ENCODE measurements at places on chromosomes 6 and 20. TPM values are rescaled to one million over a fixed set of nuclear protein-coding genes. Genes with fewer than 3 reads are reported as not detected.

- DNase-seq: no peak
These were observed 11.5 kb downstream of the APCDD1L start for GRCh38 chr20:58503668-58504067.

DNA sequence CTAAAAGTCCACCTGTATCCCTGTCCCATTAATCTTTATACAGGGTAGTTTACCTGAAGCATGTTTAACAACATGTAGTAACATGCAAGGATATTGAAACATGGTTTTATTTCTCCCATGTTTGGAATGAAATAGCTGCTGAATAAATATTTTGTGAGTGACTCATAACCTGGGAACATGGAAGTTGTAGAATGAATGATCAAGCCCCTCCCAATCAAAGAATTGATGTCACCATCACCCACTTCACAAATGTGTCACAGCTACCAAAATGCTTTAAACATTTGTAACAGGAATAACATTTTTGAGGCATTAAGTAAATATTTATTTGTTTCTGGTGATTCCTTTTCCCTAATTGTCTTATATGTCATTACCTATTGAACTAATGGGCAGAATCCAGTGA is 58.9 kb upstream of the TNFAIP3 start:
- DNase-seq: no peak

The PRICKLE4 gene
- 6.5 TPM for polyA plus RNA-seq

DNA sequence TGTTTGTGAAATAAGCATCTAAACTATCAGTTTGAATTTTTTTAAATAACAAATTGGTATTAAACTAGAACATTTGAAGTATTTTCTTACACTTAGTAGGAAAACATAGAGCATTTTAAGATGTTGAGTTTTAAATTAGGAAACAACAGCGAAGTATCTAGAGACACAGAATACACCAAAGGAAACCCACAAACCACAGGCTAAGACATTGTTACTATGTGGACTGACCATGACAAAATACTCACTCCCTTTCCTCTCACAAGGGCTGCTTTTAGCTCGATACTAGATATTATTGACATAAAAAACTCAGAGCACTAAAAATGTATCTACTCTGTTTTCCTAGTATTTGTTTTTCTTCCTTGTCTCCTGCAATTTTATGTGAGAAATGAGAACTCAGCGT is 266.0 kb upstream of the CITED2 start:
- DNase-seq: no peak

The FRS3 gene
- polyA plus RNA-seq: 6.8 TPM

The ZNF311 gene
- polyA plus RNA-seq: 6.5 TPM

- DNase-seq: no peak
These were observed 25.7 kb upstream of the BTBD3 start for GRCh38 chr20:11891776-11892545.

The C6orf132 gene
- 6.5 TPM for polyA plus RNA-seq

- peak; percentile 50 for DNase-seq
These were observed 1.0 kb downstream of the CCN2 start for GRCh38 chr6:131949909-131950766.

The PARD6B gene
- polyA plus RNA-seq: 23.7 TPM

DNA sequence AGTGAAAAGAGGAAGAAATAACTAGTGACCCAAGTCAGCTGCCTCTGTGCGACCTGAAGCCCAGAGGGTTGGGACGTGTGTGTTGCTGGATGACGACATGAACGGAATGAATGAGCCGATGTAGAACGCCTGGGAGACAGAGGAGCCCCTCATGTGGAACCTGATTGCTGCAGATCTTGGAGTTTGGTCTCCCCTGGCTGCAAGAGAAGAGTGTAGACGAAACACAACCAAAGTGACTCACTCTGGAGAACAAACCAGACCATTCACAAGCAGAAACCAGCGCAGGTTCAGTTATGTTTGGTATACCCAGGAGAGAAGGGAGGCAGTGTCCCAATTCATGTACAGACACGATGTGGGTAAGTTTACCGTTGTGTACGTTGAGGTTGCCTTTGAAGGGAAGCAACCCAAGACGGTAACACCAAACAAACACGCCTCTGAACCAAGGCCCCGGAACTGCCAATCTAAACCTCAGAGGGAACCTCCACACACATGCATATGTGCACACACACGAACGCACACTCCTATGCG is 265.9 kb downstream of the BMP7 start:
- no peak for DNase-seq

- no peak for DNase-seq
These were observed 1.2 kb upstream of the ZSCAN31 start for GRCh38 chr6:28337121-28337520.

The GTSF1L gene
- not detected for polyA plus RNA-seq

GRCh38 chr6:27311806-27312145 is 297 bp downstream of the POM121L2 start:
- DNase-seq: no peak

- no peak for DNase-seq
These were observed 30.2 kb downstream of the PKIB start for GRCh38 chr6:122640366-122640765.

DNA sequence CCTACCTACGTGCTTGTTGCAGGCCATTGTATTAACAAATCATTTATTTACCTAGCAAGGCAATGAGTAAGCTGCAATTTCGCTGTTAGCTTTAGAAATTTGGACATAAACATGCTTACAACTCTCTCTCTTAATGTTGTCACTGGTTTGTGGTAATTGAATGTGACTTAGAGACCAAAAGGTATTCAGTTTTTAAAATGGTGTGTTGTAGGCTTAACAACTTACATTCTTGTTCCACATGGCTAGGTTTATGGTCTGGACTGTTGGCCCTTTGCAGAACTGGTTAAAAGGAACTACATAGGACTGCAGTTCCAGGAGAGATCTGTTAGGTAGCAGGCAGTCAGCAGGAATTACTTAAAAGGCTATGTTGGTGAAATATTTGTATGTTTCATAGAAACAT is 10.3 kb upstream of the CTAGE9 start:
- no peak for DNase-seq

The MYT1 gene
- polyA plus RNA-seq: 0.30 TPM

GRCh38 chr6:46288835-46289234 is 118.1 kb upstream of the ENPP5 start:
- no peak for DNase-seq

The TMC2 gene
- polyA plus RNA-seq: 0.14 TPM

- no peak for DNase-seq
These were observed 75.5 kb downstream of the NOL4L start for GRCh38 chr20:32509639-32510066.

DNA sequence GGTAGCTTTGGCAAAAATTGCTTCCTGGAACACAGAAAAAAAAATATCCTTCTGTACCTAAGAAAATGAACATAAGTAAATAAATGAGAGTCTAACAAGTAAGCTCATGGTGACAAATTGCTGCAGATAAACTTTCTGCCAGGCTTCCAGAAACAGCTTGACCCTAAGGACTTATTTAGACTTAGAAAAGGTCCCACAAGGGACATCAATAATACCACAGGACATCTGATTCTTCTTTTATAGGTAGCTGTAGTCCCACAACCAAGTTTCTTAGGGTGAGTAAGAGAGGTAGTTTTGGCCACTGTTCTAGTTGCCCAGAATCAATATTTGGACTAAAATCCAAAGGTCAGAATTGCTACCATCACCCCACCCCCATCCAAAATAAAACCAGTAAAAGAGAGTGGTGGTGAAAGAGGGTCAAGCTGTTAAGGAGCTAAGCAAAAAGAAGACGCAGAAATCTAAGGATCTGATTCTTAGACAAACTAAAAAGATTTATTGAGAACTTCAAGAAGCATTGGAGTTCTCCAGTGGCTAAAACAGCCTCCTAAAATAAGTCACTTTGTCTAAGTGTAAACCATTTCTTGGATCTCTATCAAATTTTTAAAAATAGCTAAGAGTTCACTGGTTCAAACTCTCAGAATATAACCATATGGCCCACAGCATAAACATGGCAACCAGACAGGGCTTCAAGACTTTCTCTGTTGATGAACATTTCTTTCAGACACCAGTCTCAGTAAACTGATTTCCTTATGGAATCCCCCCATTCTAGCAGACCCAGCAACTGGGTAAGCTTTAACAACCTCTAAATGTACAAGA is 180.6 kb downstream of the PTPRK start:
- DNase-seq: no peak

DNA sequence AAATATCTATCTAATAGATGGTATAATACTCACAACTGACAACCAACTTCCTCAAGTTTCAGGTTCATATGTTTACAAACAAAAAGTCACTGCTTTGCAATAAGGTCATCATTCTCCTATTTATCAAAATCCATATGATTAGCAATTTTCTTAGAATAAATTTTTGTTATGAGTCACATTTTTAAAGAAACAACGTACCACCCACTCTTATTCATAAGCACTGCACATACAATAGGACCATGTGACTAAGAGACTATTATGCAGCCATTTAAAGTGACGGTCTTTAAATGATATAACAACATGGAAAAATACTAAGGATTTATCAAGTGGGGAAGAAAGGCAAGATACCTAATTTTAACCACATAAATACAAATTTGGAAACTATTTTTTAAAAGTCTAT is 40.0 kb downstream of the REPS1 start:
- DNase-seq: no peak

GRCh38 chr6:94133106-94133505 is 713.7 kb upstream of the EPHA7 start:
- no peak for DNase-seq

The CDH4 gene
- 8.8 TPM for polyA plus RNA-seq

DNA sequence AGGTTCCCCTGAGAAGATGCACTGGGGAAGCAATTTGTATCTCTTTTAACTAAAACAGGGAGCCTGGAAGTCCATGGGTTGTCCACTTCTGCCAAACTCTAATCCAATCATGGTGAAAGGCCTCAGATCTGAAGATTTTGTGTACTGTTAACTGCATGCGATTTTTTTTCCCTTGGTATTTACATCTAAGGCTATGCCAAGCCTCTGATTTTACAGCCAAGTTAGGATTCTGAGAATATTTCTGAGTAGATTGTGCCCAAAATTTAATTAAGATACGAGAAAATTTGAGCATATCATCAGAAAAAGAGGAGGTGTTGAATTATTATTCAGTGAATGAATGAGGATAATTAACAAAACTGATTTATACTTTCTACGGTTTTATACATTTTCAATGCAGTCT is 34.0 kb downstream of the BTBD3 start:
- no peak for DNase-seq

The PBOV1 gene
- 0.03 TPM for polyA plus RNA-seq

- DNase-seq: no peak
These were observed 318.0 kb downstream of the DOK5 start for GRCh38 chr20:54793291-54793992.

DNA sequence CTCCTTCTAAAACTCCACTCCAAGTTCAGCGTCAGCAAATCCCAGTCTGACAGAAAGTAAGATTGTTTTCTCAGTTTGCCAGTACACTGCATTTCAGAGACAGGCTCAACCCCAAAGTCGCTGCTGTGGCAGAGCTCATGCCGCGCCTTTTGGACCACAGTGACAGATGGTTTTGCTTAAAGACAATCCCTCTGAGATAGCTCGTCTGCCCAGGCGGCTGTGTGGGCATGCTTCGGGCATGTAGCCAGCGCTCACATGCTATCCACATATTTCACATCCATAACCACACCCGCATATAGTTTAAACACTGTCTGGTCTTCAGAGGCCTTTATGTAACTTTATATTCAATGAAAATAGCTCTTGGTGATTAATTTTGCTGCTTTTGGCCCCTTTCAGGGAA is 14.7 kb upstream of the PXDC1 start:
- no peak for DNase-seq

- no peak for DNase-seq
These were observed 5.6 kb upstream of the VNN2 start for GRCh38 chr6:132763269-132763668.

DNA sequence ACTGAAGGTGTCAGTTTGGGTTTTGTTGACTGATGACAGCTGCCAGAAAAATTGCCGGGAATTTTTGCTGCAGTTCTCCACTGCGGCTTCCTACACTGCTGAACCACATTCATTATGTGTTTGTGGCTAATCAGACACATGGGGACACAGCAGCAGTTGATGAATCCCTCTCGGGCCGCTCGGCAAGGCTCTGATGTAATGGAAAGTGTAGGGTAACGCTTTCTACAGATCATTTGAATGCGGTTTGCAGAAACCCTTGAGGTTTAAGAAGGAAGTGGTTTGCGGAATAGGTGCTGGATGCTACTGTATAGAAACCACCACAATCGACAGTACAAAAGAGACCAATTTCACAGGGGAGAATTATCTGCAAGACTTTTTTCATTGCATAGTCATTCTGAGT is 138.7 kb upstream of the SASH1 start:
- no peak for DNase-seq

The OLIG3 gene
- not detected for polyA plus RNA-seq

DNA sequence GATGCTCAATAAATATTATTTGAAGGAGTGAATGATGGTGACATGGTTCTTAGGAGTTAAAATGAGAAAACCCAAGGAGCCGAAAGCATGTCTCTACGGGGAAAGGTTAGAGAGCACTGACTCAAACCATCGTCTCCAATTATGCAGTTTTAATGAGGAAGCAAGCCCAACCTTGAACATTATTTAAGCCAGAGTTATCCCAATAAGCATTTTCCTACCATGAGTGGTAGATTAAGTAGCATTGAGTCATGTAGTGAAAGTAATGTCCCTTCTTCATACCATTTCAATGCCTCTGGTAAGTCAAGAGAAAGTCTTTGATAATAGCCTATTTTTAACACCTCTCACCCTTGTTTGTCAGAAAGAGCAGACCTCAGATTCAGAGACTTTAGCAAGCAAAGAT is 13.5 kb downstream of the TSHZ2 start:
- DNase-seq: no peak

DNA sequence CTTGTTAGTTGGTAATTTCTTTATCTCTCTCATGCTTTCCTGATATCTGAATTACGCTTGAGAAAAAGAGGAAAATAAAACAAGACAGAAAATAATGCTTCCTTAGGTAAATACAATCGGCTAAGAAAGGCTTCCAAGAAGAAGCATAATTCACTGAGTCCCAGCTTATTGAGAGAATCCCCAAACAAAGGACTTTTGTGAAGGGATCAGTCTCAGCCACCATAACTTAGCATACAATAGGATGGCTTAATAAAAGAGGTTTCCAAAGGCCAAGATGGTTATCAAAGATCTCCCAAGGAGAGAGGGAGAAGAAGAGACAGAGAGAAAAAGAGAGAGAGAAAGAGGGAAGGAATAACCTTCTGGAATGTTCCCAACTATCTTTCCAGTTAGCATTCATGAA is 46.0 kb upstream of the SALL4 start:
- no peak for DNase-seq

DNA sequence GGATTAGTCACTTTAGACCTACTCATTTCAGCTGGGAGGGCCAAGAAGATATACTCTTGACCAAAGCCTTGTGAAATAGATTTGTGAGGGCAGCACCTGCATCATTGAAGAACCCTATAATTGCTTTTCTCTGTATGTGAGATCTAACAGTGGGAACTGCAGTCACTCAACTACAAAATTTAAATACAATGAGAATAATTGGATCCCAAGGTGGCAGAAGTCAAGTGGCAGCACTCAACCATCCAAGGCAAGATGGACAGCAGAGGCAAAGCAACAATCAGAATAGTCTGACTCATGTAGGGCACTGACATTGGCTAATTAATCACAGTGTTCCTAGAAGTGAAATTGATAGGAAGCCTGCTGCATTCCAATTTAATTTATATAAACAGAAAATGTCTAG is 8.9 kb upstream of the NKAIN2 start:
- no peak for DNase-seq

Measured in left renal cortex interstitium (tissue), 4 donors.